ENCODE measurements at places on chromosomes 11 and 22.

- H3K4me1 ChIP-seq, result no peaks in the 10 kb centered on the region
- DNase-seq, result no peak
- no peak overlapping the region for H3K4me3 ChIP-seq
- no peaks in the 10 kb centered on the region for H3K27me3 ChIP-seq
- H3K36me3 ChIP-seq, result no peaks in the 10 kb centered on the region
Observed at GRCh38 chr11:64118876-64119665, 46.8 kb downstream of the MACROD1 start.

- H3K4me1 ChIP-seq, result no peaks in the 10 kb centered on the region
- no peak overlapping the region for H3K27ac ChIP-seq
- no peaks in the 10 kb centered on the region for H3K27me3 ChIP-seq
- no peak for DNase-seq
- no peak overlapping the region for H3K4me3 ChIP-seq
Observed at GRCh38 chr11:41003339-41004282, 455.8 kb downstream of the LRRC4C start.

GRCh38 chr22:40659166-40659565 lies 20.1 kb upstream of the MCHR1 start:
- H3K27ac ChIP-seq, result no peak overlapping the region
- H3K4me1 ChIP-seq, result peaks cover 2% of the 10 kb centered on the region
- no peaks in the 10 kb centered on the region for H3K27me3 ChIP-seq
- no peaks in the 10 kb centered on the region for H3K36me3 ChIP-seq
- no peak for DNase-seq
- no peak overlapping the region for H3K4me3 ChIP-seq

DNA sequence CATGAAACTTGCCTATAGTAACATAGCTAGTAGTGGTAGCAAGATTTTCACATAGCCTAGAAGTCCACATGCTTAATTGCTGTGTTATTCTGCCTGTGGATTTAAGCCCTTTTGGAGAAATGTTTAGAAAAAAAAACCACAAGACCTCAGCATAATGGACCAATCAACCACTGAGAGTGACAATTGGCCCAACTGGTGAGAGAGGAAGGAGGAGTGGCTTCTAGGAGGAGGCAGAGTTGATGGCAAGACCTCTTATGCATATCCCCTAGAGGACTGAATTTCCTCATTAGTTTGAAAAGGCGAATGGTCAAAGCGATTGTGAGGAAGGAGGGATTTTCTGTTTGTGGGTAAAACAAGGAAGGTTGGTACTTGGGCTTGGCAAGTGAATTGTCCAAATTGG lies 30.6 kb downstream of the NNMT start:
- no peak for DNase-seq
- no peaks in the 10 kb centered on the region for H3K36me3 ChIP-seq
- no peaks in the 10 kb centered on the region for H3K27me3 ChIP-seq
- no peak overlapping the region for H3K27ac ChIP-seq
